Activated T-cell treated with anti-CD3 and anti-CD28 coated beads, Interleukin-2, amount 50 U/mL, for 24 hours (primary cell): ENCODE measurements at places on chromosomes 6 and 20.

DNA sequence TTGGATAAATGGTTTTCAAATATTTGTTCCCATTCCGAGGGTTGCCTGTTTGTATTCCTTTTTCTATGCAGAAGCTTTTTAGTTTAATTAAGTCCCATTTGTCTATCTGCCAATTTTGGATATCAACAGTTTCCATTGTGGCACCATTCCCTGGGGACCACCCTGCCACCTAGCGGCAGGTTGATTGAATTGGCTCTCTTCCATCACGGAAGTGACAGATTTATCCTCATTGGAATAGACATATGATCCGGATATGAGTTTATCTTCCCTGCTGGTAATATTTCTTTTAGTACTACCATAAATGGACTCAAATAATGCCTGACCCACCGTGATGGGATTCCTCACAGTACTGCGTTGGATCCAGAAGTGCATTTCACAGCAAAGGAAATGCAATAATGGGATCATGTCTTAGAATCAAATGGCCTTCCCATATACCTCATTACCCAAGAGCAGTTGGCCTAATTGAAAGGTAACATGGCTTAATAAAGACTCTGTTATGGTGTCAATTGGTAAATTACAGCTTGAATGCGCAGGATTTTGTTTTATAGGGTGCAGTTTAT is 327.0 kb downstream of the BMP2 start:
- no peak overlapping the region for H3K4me3 ChIP-seq
- no peaks in the 10 kb centered on the region for H3K27me3 ChIP-seq
- H3K4me1 ChIP-seq: no peaks in the 10 kb centered on the region

DNA sequence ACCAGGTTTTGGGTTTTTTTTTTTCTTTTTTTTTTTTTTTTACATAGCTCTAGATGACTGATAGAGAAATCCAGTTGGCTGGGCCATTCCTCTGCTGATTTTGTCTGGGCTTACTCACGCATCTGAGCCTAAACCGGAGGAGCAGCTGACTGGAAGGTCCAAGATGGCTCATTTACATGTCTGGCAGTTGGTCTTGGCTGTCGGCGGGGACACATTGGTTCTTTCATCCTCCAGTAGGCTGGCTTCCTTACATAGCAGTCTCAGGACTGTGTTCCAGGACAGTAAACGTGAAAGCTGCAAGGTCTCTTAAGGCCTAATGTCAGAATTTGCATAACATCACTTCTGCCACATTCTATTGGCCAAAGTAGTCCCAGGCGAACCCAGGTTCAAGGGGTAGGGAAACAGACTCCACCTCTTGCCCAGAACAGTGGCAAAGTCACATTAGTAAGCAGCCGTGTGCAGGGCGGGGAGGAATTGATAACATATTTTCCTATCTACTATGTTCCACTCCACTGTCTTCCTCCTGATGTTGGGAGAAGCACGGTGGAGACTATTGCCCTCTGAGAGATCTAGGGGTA is 87.0 kb downstream of the CDH22 start:
- no peak for DNase-seq
- H3K4me3 ChIP-seq: no peak overlapping the region
- peaks cover 9% of the 10 kb centered on the region for H3K27me3 ChIP-seq
- H3K27ac ChIP-seq: no peak overlapping the region

DNA sequence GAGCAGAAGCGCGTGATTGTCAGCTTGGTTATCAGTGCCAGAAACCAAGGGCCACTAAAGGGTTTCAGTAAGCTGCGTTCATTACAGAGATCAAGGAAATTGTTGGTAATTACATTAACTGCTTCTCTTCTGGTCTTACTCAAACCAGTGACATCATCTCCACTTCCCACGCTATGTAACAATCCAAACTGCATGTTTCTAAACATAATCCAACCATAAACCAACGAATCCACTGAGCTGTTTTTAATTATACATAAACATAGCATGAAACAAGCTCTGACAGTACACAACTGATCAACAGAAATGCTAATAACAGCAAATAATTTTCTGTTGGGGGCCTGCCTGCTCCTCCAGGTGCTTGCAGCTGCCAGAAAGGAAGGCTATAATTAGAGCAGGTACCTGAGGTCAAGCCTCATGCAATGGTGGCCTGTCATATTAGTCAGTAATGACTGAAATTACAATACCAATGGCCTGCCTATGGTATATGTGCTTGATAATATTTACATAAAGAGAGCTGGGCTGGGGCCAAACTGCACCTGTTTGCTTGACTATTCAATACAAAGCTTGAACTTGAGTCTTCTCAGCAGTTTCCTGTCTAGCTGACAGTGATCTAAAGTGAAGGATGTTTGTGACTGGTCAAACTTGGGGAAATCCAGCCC is 40.1 kb downstream of the ILRUN start:
- no peaks in the 10 kb centered on the region for H3K27me3 ChIP-seq
- peaks cover 28% of the 10 kb centered on the region for H3K36me3 ChIP-seq

GRCh38 chr6:154140743-154141142 is 101.7 kb downstream of the OPRM1 start:
- peaks cover 12% of the 10 kb centered on the region for H3K27me3 ChIP-seq
- no peaks in the 10 kb centered on the region for H3K36me3 ChIP-seq
- DNase-seq: no peak
- H3K4me3 ChIP-seq: no peak overlapping the region
- H3K27ac ChIP-seq: no peak overlapping the region

DNA sequence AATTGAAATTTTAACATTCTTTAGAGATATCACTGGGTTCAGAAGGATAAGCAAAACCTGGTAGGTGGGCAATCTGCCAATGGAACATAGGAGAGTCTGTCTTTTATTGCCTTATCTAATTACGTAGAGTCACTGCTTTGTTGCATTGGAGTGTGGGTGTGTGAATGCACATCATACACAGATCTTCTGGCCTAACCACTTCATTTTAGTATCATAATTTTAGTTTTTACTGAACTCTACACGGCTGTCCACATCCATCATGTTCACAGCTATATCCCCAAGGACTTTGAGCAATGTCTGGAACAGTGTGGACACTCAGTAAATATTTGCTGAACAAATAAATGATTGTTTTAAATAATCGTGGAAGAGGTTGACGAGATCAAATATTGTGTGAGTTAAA is 104.6 kb upstream of the AKIRIN2 start:
- peaks cover 39% of the 10 kb centered on the region for H3K27me3 ChIP-seq
- H3K36me3 ChIP-seq: no peaks in the 10 kb centered on the region
- peaks cover 25% of the 10 kb centered on the region for H3K4me1 ChIP-seq
- no peak overlapping the region for H3K4me3 ChIP-seq
- H3K27ac ChIP-seq: no peak overlapping the region

GRCh38 chr6:22789315-22789714 is 219.9 kb downstream of the HDGFL1 start:
- DNase-seq: no peak
- H3K4me1 ChIP-seq: no peaks in the 10 kb centered on the region
- H3K27me3 ChIP-seq: no peaks in the 10 kb centered on the region
- no peaks in the 10 kb centered on the region for H3K36me3 ChIP-seq

DNA sequence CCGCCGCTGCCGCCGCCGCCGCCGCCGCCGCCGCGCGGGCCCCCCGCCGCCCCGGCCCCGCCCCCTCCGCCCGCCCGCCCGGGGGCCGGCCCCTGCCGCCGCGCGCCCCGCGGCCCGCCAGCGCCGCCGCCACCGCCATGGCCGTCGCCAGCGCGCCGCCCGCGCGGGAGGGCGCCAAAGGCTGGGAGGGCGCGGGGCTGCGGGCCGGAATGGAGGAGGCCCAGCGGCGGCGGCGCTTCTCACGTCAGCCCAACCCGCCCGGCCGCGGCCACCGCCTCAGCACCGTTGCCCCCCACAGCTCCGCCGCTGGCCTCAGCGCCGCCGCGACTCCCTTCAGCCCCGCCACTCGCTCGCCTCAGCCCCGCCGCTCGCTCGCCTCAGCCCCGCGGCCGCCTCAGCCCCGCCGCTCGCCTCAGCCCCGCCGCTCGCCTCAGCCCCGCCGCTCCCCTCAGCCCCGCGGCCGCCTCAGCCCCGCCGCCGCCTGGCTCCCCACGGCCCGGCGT is 258 bp downstream of the PHF10 start:
- no peak for DNase-seq
- H3K27me3 ChIP-seq: no peaks in the 10 kb centered on the region
- H3K36me3 ChIP-seq: peaks cover 33% of the 10 kb centered on the region
- H3K4me3 ChIP-seq: peak overlapping the region; percentile 74

DNA sequence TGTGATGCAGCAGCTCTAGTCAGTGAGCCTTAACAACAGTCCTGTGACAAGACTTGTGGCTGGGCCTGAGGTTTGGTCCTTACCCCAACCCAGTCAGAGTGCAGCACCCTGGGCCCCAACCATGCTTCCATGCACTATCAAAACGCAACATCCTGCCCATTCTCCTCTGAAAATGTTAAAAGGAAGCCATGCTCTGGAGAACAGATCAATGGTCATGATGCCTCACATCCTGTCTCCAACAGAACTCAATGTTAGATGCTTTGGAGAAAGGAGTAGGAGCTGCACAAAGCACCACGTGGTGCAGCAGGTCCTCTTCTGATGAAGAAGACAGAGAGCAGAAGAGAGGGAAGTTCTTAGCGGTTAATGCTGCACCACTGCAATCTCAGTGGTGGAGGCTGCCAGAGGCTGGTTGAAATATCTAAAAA is 41.9 kb downstream of the TRAM2 start:
- H3K27ac ChIP-seq: peak overlapping the region; percentile 50
- DNase-seq: no peak
- H3K4me1 ChIP-seq: peaks cover 45% of the 10 kb centered on the region
- no peaks in the 10 kb centered on the region for H3K27me3 ChIP-seq

DNA sequence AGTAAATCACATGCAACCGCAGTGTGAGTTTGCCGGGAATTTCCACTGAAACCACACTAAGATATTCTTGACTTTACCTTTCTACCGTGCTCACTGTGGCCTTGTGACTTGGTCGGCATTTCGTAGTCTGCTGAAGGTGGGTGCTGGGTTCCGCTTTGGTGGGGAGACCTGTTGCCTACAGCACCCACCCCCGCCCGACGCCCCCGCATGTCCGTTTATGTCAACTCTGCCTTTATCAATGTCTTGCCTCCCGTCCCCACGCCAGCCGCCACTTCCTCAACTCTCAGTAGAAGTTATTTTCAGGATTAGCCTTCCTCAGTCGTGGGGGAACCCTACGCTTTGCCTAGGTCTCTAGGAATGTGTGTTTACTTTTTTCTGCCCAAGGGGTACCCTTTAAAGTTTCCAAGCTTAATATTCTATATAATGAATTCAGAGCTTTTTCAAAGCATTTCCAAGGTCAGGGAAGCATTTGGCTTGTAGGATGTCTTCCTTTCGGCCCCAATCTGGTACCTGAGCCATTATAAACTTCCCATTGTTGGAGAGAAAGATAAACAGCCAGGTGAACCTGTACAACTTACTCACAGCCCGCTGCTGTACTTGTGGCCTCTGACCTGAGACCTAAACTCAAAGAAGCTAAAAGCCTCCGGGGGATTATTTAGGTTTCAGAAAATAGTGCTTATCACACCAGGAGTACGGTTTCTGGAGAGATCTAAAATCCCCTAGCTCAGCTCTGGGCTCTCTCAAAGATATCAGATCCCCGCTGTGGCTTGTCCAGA is 54.2 kb downstream of the TBC1D7 start:
- peak overlapping the region; percentile 39 for H3K4me3 ChIP-seq
- no peaks in the 10 kb centered on the region for H3K27me3 ChIP-seq
- H3K36me3 ChIP-seq: no peaks in the 10 kb centered on the region
- peaks cover 29% of the 10 kb centered on the region for H3K4me1 ChIP-seq
- peak overlapping the region; percentile 88 for H3K27ac ChIP-seq
- DNase-seq: peak; percentile 69

DNA sequence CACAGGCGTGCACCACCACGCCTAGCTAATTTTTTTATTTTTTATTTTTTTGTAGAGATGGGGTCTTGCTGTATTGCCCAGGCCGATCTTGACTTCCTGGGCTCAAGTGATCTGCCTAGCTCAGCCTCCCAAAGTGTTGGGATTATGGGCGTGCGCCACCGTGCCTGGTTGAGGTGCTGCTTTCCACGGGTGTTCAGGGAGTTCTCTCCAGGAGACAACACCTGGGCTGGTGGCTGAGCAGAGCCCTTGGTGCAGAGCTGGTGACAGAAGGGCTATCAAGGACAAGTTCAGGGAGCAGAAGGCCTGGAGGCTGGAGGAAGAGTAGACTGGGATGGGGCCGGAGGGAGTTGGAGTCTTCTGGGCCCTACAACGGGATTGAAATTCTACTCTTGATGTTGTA is 34.6 kb downstream of the TFAP2C start:
- peaks cover 4% of the 10 kb centered on the region for H3K27me3 ChIP-seq
- DNase-seq: no peak
- H3K36me3 ChIP-seq: no peaks in the 10 kb centered on the region

DNA sequence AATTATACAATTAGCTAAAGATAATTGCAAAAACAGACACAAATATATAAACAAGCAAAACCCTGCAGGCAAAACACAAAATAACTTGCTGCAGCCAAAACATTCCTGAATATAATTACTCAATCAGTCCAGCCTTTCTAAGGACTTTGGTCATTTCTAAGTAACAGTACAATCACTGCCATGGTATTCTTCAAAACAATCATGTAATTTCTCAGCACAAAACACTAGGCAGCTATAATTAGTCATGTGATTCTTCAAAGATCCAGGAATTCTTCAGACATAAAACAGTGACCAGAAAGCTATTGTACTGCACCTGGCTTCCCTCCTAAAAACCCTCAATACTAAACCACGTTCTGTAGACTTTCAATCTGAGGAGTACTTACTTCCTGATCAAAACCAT is 881.1 kb downstream of the EPHA7 start:
- no peaks in the 10 kb centered on the region for H3K4me1 ChIP-seq
- no peaks in the 10 kb centered on the region for H3K27me3 ChIP-seq

DNA sequence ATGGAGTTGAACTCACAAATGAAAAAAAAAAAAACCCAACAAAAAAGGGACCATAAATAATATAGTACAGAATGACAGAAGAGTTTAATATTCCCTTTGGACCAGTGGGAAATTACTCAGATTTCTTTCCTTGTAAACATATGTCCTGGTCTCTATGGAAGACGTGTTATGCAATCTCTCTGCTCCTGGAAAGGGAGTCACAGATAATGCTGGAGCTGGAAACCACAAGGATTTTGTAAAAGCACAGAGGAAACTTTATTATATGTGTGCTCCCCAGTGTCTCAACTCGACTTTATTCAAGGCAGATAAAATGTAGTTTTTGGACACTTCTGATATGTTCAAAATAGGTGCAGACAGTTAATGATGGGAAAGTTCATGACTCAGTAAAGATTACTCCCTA is 88.1 kb upstream of the ZFP64 start:
- H3K4me1 ChIP-seq: no peaks in the 10 kb centered on the region
- H3K4me3 ChIP-seq: no peak overlapping the region
- no peak for DNase-seq
- H3K36me3 ChIP-seq: no peaks in the 10 kb centered on the region
- no peak overlapping the region for H3K27ac ChIP-seq
- peaks cover 19% of the 10 kb centered on the region for H3K27me3 ChIP-seq
